Urothelium cell line (cell line): ENCODE measurements at places on chromosomes 3 and 15.

GRCh38 chr3:46289551-46289950 lies 47.3 kb downstream of the CCR3 start:
- DNase-seq, result no peak

DNA sequence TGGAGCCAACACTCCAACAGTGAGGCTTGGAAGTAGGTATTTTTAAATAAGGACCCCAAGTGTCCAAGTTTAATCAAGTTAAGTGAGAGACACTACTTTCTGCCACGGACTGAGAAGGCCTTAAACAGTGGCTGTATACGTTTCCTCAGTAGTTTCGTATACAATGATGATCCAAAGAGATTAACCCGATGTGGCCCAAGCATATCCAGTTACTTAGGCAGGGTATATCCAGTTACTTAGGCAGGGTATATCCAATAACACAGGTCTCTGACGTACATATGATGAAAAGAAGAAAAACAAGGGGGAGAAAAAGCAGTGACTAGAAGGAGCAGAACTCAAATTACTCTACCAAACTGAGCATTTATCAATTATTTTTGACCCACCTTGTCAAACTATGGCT lies 591.4 kb downstream of the FOXP1 start:
- no peak for DNase-seq

DNA sequence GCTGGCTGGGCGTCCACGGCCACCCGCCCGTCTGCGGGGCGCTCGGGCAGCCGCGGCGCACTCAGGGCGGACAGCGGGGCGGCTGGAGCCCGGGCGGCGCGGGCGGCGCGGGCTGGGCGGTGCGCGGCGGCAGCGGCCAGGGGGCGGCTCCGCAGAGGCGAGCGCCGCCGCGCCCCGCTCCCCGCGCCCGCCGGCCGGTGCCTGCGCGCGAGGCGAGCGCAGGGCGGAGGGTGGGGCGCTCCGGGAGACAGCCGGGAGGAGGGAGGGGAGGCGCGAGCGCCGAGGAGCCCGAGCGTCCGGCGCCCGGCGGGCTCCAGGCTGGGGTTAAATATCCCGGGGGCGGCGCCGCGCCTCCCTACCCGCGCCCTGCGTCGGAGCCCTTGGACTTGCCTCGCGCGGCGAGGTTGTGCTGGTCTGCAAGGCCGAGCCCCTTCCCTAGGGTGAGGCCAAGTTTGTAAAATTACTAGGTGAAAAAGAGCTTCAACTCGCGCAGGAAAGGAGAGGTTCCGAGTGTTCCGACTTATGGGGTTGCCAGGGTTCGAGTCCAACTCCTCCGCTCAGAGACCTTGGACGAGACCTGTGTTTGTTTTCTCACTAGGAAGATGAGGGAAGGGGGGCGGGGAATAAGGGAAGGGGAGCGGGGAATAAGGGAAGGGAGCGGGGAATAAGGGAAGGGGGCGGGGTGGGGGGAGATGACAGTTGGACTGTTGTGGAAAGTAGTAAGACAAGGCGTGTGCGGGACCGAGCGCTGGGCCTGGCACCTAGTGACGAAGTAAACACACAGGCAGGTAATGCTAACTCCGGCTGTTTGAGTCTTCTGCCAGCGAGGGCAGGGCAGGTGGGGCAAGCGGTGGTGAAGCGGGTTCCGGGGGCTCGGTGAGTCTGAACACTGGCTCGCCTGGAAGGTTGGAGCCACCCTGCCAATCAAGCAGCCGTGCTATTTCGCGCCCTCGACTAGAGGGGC lies at the start of gene TNFAIP8L3:
TNFAIP8L3 (minus strand) TSS at position 301 of the 964 bp plus-strand sequence. CDS start 311 bp downstream, outside the sequence.
- DNase-seq, result peak; percentile 23

DNA sequence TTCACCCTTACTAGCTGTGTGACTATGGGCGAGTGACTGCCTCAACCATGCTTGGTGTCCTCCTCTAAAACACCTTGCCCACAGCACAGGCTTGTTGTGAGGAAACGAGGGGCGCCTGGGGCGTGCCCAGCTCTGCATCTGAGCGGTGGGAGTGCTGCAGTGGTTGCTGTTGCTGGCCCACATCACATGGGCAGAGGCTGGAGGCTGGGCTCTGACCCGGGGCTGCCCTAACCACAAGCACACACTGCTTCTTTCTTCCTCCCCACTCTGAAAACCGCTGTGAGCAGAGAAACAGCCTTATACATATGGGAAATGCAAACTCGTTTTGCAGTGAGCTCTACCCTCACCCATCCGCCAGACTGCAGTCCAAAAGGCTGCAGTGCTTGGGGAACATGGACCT lies 74.8 kb upstream of the RPL32 start:
- DNase-seq, result no peak

DNA sequence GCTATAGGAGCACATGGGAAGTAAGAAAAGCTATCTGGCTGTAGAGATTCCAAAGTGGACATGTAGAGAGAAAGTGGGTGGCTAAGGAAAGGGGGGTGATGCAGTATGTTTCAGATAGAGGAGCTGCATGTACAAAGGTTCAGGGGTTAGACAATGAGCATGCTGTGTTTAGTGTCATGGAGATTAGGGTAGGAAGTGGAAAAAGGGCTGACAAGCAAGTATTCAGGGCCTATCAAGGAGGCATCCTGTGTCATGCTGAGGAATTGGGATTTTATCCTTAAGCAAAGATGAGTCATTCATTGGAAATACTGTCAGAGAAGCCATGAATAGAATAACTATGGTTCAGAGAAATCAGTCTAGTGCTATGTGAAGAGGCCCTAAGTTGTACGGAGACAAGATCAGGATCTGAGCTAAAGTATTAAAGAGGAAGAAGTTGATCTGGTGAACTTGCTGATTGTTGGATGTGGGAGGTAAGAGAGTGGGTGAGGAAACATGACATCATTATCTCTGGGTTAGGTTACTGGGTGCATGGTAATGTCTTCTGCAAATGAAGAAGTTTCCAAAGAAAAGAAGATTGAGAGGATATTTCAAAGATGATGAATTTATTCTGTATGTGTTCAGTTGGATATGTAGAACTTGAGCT lies 176.7 kb upstream of the GOLIM4 start:
- DNase-seq, result no peak

- DNase-seq, result no peak
Observed at GRCh38 chr3:88191872-88192409, 42.2 kb downstream of the C3orf38 start.

DNA sequence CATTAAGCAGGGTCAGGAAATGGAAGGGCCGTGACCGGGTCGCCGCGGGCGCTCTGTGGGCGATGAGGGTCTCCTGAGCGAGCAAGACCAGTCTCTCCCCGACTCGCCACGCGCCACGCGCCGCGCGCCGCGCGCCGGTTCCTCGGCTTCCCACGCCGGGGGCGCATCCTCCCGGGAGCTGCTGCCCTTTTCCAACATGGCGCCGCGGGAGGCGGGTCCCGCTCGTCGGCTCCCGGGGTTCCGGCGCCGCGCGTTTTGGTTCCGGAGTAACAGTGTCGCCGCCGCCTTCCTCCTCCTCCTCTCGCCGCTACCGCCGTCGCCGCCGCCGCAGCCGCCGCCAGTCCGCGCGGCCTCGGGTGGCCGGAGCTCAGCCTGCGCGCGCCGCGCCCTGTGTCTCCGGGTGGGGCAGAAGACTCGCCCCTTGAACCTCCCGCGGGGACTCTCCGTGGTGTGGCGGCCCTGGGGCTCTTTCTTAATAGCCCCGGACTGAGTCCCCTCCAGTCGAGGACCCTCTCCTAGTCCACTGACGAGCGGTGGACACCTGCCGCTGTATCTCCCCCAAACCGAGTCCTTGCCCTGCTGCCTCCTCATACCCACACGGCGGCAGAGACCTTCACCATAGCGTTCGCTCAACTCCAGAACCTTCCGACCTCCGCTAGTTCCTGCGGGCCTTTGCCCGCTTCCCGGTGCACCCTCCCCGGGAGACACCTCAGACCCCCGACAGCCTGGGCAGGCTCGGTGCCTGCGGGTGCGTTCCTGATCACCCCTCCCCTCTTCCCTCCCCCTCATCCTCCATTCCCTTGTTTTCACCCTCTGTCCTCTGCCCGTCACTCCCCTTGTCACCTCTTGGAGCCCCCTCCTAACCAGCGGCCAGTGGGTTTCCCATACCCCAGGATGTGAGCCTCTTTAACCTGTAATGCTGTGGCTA lies at the start of gene MAP2K5:
MAP2K5 (plus strand) TSS at position 284 of the 928 bp plus-strand sequence; CDS start at position 917, 633 bp downstream.
- peak; percentile 94 for DNase-seq

DNA sequence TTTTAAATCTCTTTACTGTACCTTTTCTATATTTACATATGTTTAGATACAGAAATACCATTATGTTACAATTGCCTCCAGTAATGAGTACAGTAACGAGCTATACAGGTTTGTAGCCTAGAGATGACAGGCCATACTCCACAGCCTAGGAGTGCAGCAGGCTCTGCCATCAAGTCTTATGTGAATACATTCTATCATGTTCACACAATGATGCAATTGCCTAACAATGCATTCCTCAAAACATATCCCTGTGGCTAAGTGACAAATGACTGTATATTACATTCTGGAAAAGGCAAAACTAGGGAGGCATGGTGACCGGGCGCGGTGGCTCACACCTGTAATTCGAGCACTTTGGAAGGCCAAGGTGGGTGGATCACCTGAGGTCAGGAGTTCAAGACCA lies 192.4 kb upstream of the IGF1R start:
- no peak for DNase-seq

- no peak for DNase-seq
Observed at GRCh38 chr15:85312929-85313331, 67.5 kb upstream of the AKAP13 start.

- DNase-seq, result no peak
Observed at GRCh38 chr3:157858821-157859220, 247.4 kb downstream of the SHOX2 start.

DNA sequence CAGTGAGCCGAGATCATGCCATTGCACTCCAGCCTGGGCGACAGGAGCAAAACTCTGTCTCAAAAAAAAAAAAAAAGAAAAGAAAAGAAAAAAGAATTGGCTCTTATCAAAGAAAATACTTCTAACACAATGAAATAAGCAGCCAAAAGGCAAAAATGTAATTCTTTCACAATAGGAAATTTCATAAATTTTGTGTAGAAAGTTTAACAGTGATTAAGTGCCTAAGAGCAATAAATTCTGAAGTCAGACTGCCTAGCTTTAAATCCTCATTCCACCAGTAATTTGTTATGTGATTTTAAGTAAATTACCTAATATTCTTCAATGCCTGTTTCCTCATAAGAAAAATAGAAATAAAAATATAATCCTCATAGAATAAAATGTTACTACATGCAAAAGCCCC lies 24.6 kb downstream of the HLTF start:
- DNase-seq, result no peak

GRCh38 chr3:64995857-64996551 lies 308.2 kb upstream of the ADAMTS9 start:
- no peak for DNase-seq

DNA sequence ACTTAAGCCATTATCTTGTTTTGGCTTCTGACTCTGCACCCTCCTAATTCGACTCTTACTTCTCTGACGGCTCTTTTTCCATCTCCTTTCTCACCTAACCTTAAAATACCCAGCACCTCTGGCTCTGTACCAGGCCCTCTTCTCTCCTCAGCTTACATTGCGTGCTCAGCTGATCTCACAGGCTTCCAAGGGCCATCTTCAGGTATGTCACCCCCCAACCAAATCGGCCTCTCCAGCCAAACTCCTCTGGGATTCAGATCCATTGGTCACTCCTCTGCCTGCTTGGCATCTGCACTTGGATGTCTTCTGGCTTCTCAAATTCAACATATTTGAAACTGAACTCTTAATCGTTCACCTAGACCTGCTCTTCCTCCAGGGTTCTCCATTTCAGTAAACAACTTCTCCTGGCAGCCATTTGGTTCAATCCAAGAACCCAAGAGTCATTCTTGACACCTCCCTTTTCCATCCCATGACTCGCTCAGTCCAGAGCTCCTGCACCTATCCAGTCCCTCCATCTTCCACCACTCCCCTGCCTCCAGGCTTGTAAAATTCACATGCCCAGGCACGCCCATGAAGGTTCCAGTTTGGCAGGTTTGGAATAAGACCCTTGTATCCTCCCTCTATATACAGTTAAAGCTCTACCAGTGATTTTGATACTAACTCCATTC lies 35.2 kb upstream of the SLC41A3 start:
- DNase-seq, result no peak

GRCh38 chr15:29889542-29890329 lies 67.5 kb upstream of the TJP1 start:
- no peak for DNase-seq

DNA sequence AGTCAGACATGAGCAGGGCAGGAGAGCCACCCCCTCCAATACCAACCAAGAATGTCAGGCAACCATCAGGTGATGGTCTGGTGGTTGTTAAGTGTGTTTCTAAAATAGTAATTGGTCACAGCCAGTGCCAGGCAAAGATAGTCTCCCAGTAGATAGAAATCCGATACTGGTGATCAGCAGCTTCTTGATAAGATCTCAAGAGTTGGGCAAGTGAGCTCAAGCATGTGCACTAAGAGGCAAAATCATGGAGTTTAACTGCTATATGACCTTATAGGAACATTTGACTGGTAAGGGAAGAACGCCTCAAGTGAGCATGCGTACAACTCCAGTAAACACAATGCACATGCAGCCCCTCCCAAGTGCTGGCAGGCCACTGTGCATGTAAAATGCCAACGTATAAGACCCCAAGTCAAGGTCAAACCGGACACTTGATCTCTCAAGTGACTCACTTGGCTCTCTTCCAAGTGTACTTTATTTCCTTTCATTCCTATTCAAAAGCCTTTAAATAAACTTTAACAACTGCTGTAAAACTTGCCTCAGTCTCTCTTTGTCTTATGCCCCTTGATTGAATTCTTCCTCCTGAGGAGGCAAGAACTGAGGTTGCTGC lies 36.0 kb upstream of the CBLB start:
- no peak for DNase-seq

DNA sequence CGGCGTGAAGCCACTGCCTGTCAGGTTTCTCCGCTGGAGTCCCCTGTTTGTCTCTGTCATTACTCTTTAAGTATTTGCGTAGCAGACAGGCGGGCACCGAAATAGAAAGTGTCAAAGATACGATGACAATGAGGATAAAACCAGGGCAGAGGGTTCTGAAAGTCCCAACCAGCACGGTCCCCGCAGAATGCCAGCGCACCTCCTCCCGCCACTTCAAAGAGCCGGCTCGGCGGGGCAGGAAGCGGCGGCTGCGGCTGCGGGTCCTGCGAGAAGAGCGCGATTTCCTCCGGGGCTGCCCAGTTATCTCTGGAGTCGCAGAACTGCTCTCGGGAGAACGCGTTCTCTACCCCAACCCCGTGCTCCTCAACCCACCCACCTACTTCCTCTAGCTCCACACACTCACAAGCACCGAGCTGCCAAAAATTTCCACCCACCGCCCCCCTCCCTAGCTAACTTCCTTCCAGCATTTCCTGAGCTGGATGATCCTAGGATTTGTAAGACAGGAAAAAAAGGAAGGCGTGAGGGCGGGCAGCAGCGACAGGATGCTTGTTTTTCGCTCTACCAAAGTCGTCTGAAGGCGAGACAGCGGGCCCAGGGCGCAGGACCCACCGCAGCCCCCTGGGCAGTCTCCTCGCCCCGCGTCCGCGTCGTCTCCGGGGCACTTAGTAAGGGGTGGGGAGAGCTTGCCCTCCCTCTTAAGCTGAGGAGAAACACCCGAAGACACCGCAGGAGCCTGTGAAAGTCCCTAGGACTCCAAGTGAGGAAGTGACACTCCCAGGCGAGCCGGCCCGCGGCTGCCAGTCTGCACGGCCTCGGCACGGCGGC lies at the start of gene ARHGAP31:
ARHGAP31 (plus strand) TSS at position 513 of the 825 bp plus-strand sequence. CDS start 522 bp downstream, outside the sequence.
- DNase-seq, result peak; percentile 68
